GM06990 (cell line): ENCODE measurements at places on chromosomes 7 and 10.

GRCh38 chr10:4191354-4191753 lies 406.3 kb upstream of the KLF6 start:
- DNase-seq = no peak

- DNase-seq = no peak
Measured at GRCh38 chr10:60728056-60728455, 50.2 kb upstream of the CDK1 start.

GRCh38 chr7:16509829-16510228 lies 16.8 kb upstream of the LRRC72 start:
- no peak for DNase-seq

DNA sequence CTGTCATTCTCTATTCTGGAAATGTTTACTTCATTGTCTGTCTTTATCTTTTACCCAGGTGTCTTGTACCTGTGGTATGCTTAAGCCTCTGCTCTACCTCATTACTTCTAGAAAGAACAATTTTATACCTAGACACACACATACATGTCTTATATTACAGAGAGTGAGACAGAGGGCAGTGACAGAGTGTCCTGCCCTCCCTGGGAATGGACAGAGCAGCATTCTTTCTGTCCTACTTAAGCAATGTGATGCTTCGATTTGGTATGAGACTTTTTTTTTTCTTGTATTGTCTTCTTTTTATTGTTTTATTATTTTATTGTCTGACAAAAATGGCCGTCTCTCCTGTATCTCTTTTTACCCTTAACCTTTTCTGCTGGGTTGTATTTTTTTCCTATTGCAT lies 286.1 kb downstream of the EXOC4 start:
- DNase-seq = no peak

GRCh38 chr7:20785157-20786048 lies 1.3 kb downstream of the SP8 start:
- DNase-seq = no peak
